ENCODE measurements at places on chromosomes 12 and 14.

GRCh38 chr14:56659964-56660551 lies 80.5 kb downstream of the TMEM260 start:
- DNase-seq, result no peak

DNA sequence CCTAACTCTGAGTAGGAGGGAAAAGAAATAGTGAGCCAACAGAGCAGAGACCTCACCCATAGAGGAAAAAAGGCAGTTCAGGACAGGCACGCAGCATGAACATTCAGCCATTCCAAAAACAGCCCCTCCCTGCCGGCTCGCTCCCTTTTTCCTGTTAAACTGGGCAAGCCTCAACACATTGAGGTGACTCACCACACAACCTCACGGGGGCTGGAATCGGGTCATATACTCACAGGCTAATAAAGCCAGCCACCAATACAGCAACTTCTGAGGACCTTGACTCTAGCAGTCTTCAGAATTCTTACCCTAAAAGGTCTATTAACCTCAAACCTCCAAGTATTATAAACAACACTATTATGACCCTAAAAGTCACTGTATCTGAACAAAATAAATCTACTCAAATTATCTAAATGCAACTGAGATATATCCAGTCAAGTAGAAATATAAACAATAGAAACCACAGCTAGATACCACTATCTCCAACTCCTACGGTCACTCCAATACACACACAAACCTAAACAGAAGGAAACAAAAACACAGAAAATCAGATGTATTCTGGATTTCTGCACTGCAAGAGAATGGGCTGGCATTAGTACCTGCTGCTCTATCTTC lies 6.3 kb downstream of the YBX3 start:
- no peak for DNase-seq

DNA sequence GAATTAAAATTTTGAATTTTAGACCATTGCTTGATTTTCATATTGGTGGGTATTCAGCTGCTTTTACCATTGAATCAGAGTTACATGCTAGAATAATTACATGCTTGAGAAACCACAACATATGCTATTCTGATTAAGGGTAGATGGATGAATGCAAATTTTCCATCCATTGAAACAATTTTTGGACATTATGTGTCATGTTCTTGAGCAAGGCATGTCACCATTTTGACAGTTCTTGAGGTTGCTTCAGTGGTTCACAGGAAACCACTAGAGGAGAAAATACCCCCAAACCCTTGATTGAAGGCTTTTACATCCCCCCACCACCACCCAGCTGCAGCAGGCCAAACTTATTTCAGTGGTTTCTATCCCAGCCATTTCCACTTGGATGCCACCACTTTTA lies 13.5 kb downstream of the UBR7 start:
- DNase-seq, result no peak

- DNase-seq, result no peak
Measured at GRCh38 chr14:101817501-101818001, 56.0 kb downstream of the PPP2R5C start.

DNA sequence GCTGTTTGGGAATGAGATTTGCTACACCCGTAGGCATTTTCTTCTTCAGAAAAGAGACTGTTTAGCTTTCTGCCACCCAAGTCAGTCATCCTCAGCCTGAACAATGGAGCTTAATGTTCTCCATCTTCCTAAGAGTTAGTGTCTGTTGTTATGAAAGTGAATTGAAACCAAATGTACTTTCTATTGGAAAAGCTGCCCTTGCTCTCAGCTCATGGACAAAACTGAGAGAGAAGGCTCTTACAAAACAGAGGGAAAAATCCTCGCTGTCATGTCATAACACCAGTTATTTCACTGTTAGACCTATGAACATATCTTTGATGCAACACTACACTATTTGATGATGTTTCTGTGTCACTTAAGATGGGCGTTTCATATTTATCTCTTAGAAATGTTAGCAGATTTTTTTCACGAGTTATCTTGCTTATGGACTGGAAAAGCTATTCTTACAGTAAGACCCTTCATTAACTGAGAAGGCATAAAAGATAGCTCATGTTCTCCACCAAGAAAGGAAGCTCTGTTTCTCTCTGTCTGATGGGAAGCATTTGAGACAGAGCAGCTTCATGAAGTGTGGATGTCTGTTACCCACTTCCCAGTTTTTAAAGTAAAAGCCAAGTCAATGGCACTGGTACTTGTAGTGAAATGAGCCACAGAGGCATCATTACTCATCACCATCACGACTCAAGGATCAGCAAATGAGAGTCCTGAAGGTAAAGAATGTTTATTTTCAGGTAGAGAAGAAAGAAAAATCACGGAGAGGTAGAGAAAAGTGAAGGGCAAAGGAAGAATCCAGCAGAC lies 483.9 kb downstream of the ZFP36L1 start:
- DNase-seq, result no peak

GRCh38 chr14:91139776-91140175 lies 25.9 kb downstream of the DGLUCY start:
- no peak for DNase-seq

DNA sequence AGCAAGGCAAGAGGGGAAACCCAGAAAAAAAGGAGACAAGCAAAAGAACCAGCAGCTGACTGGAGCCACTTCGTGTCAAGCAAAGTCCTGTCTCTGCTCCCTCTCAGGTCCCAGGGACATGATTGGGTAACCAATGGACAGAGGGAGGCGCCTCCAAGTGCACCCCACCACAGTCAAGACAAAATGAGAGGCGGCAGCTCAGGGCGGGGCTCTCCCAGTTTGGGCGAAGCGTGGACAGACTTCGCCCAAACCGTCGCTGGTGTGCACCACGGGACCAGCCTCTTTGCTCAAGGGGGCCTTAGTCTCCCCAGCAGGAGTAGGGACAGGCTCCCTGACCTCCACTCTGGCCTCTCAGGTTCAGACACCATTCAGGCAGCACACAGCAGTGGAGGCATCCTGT lies 1.5 kb upstream of the BEGAIN start:
- no peak for DNase-seq

DNA sequence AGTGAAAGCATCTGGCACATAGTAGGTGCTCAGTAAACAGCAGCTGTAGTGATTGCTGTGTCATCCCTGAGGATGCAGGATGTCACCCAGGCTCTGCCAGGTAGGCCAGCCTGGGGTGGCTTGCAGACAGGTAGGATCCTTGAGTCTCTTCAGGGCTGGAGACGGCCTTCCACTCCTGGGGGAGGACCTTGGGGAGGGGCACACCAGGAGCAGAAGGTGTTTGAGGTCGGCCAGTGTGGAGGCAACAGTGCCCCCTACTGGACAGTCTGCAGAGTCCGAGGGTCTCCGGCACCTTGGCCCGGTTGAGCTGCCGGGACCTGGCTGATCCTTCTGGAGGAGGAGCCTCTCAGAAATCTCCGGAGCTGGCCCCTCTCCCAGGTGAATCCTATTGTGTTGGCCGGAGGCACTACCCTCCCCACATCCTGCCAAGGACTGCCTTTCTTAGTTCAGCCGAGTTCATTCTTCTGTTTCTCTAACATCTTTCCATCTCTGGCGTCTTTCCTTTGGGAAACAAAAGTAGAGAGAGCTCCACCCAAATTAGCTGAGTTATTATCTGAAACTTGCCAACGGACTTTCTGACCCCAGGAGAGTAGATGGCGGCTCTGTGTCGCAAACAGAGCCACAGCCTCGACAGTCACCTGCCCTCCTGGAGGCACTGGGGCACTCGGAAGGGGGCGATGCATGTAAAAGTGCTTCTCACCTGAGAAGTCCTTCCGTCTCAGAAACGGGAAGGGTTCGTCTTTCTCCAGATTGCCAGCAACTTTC lies 41.8 kb upstream of the CLMN start:
- DNase-seq, result no peak

GRCh38 chr12:79326222-79326621 lies 364.5 kb downstream of the PAWR start:
- no peak for DNase-seq

- DNase-seq, result no peak
Measured at GRCh38 chr12:63103494-63104131, 47.4 kb downstream of the AVPR1A start.

- no peak for DNase-seq
Measured at GRCh38 chr12:115070313-115070712, 386.3 kb upstream of the TBX3 start.

- DNase-seq, result no peak
Measured at GRCh38 chr12:40313928-40314327, 89.1 kb downstream of the LRRK2 start.

DNA sequence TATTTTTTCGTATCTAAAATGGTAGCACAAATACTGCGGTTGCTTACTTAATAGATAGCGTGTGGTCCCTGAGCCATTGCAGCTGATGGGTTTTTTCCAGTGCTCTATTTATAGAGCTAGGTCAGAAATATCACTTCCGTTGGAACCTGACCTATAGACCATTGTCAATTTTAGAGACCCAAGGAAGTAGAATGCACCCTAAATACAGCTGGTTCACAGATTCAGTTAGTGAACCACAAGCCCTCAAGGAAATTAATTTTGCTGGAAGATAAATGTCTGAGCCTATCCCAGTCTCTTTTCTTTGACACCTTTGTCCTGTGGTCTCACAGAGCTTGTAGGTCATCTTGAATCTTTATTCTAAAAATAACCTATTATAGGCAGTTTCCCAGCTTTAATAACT lies 391.0 kb downstream of the ZFP36L1 start:
- no peak for DNase-seq

DNA sequence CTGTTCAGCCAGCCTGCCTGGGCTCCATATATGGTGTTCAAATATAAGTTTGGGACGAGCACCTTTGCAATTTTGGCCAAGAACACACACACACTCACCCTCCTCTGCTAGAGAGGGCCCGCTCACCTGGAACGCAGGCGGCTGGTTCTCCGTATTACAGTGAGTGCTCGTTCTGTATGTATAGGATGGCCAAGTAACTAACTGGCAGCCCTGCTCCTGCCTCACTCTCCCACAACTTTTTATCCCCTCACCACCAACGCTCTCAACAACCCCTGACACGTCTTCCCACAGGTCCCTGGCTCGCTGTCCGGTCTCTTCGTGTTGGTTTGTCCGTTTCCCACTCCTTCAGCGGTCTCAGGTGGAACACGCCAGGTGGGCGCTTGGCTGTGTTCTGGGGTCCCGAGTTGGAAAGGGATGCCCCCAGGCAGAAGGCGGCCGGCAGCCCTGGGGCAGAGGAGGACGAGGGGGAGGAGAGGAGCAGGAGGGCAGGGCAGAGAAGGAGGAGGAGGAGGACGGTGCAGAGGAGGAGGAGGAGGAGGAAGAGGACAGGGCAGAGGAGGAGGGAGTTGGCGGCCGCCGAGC lies 398 bp upstream of the MSRB3 start:
- no peak for DNase-seq

DNA sequence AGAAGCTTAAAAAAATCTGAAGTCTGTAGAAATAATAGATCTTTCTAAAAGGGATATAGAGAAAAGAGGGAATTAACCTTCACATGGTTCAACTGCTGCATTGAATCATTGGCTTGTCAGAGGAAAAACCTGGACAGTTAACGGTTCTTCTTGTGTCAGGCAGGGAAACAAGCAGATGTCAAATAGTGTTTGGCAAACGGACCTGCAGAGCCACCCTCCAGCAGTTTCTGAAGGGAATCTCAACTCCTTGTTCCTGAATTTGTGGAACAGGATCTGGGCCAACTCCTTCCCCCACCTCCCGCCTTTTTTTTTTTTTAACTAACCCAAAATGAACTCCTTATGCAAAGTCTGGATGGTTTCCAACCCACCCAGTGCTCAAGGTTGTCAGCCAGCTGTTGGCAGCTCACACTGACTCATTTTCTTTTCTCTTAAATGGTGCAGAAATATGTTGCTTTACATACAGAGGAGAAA lies 187.3 kb downstream of the CAND1 start:
- no peak for DNase-seq

- DNase-seq, result no peak
Measured at GRCh38 chr14:92929689-92930608, 7.0 kb downstream of the CHGA start.

- DNase-seq, result no peak
Measured at GRCh38 chr12:62977418-62977817, 42.5 kb upstream of the PPM1H start.

- no peak for DNase-seq
Measured at GRCh38 chr14:86057018-86057667, 527.2 kb downstream of the FLRT2 start.

- DNase-seq, result no peak
Measured at GRCh38 chr12:77742631-77743030, 88.1 kb upstream of the NAV3 start.

GRCh38 chr12:56631790-56632700 lies 1.9 kb upstream of the BAZ2A start:
- DNase-seq, result no peak

GRCh38 chr12:85296362-85296761 lies 16.3 kb downstream of the ALX1 start:
- DNase-seq, result no peak

GRCh38 chr14:56742391-56742878 lies 67.8 kb downstream of the OTX2 start:
- DNase-seq, result no peak

- DNase-seq, result no peak
Measured at GRCh38 chr12:59432057-59432456, 163.8 kb upstream of the SLC16A7 start.

- no peak for DNase-seq
Measured at GRCh38 chr12:12456637-12457036, 99.8 kb downstream of the BORCS5 start.

DNA sequence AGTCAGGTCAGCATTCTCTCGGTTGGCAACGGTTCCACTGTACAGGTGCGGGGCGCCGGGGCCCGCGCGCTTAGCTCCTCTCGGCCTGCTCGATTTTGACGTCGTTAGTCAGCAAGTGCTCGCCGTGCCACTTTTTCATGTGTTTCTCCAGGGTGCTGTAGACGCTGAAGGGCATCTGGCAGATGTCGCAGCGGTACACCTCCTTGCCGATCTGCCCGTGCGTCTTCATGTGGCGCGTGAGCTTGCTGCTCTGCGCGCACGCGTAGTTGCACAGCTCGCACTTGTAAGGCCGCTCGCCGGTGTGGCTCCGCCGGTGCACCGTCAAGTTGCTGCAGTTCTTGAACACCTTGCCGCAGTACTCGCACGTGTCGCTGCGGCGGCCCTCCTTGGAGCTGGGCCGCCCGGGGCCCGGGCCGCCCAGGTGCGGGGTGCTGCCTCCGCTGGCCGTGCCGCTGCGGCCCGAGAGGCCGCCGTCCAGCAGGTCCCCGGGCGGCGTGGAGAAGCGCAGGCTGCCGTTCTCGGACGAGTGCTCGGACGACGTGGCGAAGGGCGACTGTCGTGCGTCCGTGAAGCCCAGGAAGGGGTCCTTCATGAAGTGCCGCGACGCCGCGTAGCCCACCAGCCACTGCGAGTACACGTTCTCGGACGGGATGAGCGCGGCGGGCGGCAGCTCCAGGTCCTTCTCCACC lies 97.8 kb downstream of the BCL11B start:
- DNase-seq, result no peak

DNA sequence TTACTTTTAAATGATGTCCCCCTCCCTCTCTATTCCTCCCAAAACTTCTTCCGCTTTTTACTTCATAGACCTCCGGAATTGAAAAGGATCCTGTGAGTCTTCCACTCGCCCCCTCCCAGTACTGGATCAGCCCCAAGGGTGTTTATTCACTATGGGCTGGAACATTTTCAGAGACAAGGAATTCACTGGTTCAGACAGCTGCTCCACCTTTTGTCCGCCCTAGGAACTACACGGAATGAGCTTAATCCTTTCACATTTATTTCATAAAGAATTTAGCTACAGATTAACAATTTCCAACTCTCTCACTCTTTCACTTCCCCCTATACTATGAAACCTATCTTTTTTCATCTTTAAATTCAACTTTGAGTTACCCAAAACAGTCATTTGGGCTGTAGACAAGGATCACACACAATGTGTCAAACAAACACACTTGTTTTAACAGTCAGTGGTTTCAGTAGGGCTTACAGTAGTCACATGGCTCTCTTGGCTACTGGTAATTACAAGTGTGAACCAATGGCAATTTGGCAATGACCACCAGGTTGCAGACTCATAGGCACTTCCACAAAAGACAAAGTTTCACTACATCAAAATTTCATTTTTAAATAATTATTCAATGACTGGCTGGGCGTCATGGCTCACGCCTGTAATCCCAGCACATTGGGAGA lies 20.6 kb downstream of the CNIH1 start:
- DNase-seq, result no peak

Measured in stimulated activated CD8-positive, alpha-beta memory T cell treated with anti-CD3 and anti-CD28 coated beads, Interleukin-4, amount 100 ng/mL, for 1 hour (primary cell).